GM18507 (cell line): ENCODE measurements at places on chromosomes 11 and 22.

- DNase-seq, result no peak
Observed at GRCh38 chr11:32200136-32200847, 109.4 kb downstream of the RCN1 start.

DNA sequence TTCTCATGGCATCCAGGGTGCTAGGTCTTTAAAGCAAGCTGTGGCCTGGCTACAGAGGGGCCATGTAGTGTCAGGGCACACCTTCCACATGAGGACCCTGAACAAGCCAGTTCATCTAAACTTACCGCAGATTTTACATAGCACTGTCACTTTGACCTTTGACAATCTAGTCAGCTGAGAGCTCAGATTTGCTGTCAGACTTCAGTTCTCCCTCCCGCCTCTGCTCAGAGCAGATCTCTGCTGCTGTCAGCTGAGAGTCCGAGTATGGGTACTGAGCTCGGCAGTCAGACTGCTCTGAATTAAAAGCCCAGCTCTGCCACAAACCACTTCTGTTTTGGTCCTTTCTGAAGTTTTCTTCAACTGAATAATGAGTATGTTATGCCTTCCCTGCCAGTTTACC, 507.1 kb downstream of the SOX6 start:
- no peak for DNase-seq

- no peak for DNase-seq
Observed at GRCh38 chr11:15742626-15743519, 613.5 kb downstream of the SOX6 start.

DNA sequence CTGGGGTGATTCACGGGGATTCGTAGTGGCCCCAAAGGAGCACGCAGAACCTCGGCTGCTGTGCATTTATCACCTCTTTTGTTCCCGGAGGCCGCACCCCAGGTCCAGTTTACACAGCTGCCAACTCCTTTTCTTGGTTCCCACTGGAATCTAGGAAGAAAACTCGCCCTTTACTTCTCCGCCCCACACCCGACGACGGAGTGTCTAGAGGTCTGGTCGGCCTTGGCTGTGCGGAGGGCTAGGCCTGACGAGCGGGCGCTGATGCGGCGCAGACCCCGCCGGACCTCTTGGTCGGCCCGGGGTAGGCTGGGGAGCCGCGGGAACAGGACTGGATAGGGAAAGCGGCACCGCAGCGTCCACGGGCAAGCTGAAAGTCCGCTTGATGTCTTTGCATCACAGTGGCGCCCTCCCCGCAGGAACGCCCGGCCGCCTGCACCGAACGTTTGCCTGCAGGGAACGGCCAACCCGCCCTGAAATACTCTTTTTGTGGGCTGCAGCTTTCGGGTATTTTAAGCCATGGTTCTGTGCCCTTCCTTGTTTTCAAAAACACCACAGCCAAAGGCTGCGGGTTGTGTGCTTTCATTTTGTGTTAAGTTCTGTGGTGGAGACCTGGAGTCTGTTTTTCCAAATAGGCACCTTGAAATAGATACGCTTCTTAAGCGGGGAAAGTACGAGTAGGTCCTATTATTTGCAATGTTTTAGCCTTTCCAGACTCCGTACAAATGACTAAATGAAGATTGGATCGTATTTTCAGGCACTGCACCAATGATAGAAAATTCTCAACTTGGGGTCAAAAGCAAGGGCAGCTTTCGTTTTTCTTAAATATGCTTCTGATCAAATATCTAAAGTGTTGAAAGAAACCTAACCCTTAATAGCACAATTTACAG, 829 bp upstream of the ZBED5 start:
- DNase-seq, result no peak

DNA sequence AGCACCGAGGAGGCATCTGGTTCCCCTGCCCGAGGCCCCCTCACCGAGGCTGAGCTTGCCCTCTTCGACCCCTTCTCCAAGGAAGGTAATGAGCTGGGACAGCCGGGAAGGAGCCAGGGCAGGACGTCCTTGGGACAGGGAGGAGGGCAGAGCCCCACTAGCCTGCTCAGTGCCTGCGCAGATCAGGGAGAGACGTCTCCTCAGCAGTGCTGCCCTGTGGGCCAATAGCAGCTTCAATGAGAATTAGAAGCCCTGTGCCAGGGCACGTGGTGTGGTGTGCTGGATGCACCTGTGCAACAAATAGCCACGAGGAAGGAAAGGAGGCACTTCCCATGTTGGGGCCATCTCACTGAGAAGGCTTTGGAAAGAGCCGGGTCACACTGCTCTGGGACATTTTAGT, 5.4 kb upstream of the SAC3D1 start:
- no peak for DNase-seq

- DNase-seq, result no peak
Observed at GRCh38 chr11:2679011-2679676, 20.6 kb downstream of the KCNQ1OT1 start.

DNA sequence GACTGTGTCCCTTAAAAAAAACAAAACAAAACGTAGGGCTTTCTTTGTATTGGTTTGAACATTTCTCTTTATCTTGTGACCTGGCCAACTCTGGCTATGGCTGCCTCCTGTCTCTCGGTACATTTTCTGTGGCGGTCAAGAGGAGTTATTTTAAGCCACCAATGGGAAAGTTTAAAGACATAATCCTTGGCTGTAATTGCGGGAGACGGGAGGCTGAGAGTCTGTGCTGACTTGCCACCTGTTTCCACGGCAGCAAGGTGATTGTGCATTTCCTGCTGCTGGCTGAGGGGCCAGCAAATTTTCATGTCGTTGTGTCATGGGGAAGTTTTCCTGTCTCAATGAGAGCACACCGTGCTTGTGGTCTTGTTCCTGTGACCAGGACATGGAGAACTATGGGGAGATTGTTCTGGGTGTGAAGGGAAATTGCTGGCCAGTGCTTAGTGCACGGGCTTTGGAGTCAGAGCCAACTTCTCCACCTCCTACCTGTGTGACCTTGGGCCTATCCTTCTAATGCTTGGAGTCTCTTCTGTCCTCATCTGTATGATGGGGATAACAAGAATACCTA, 11.0 kb downstream of the PTPRJ start:
- DNase-seq, result no peak

DNA sequence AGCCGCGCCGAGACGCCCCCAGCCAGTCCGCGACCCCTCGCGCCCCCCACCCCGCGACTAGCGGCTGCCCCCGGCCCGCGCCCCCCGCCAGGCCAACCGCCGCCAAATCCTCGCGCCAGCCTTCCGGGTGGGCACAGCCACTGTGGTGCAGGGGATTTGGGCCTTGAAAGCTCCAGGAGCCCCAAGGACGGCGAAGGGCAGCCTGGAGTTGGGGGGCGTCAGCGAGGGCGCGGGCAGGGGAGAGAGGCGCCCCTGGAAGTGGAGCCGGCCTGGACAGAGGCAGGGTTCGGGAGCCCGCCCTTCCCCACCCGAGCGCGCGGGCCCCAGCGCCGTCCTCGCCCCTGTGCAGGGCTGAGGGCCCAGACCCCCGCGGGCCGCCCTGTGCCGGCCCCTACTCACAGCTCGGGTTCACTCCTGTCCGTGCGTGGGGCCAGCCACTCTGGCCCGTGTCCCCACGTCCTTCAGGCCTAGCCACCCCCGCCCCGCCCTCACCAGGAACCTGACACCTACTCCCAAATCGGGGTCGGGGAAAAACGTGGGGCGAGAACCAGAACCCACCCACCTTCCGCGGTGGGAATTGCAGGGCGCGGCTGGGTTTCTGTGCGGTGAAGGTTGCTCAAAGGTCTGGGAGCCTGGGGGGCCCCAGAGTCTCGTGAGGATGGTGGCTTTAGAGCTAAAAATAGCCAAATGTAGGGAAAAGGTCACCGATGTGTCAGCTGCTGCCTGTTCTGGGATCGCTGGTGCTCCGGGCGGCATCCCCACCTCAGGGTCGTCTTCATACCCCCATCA, at the start of gene CPT1B:
Gene CPT1B, minus strand, starts transcription at position 441 of the 789 bp plus-strand sequence. CDS start 512 bp downstream, outside the sequence.
- no peak for DNase-seq

DNA sequence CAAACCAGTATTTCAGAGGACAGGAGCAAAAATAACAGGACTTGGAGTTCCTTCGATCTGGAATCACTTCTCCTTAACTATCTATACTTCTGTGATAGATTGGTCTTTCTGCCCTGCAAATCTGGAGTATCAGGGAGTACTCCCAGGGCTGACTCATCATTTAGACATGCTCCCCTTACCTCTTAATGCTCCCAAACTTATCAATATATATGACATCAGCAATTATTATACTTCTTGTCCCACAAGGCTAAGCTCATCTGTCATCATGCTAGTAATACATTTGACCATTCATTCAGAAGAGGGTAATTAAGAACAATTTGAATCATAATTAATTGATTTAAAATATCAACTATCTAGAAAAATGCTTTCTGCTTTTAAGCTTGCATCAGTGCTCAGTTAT, 163.8 kb downstream of the SWAP70 start:
- DNase-seq, result no peak
